Left ventricle myocardium superior (tissue), 1 donor: ENCODE measurements at places on chromosomes 2 and 18. TPM values are rescaled to one million over a fixed set of nuclear protein-coding genes. Genes with fewer than 3 reads are reported as not detected.
A peak's percentile ranks its signal among the peaks of the same experiment; 100 is the strongest.

RNF152 gene
- 10.8 TPM for total RNA-seq

AGAP1 gene
- total RNA-seq: 22.3 TPM

KIF1A gene
- total RNA-seq: 1.6 TPM

CRYGD gene
- not detected for total RNA-seq

SERPINB4 gene
- total RNA-seq: not detected

MARCO gene
- total RNA-seq: 7.2 TPM

IL18RAP gene
- total RNA-seq: 0.99 TPM

C2orf72 gene
- total RNA-seq: 0.07 TPM

TP53I3 gene
- total RNA-seq: 13.3 TPM

DNA sequence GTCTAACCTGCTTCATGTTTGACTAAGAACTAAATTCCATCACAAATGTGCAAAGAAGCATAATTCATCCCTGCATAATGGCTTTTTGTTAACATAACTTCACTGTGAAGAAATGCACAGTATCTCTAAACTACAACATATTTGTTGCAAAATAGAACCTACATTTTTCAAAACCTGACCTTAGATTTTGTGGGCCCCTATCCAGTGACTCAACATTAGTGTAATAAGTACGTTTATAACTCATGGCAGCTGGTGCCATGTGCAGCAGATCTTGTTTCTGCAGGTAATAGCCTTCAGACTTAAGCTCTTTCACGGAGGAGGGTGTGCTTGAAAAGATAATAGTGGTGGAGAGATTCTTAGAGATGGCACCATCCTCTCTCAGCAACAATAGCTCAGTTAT is 28.6 kb upstream of the VWC2L start:
- no peak for DNase-seq

DNA sequence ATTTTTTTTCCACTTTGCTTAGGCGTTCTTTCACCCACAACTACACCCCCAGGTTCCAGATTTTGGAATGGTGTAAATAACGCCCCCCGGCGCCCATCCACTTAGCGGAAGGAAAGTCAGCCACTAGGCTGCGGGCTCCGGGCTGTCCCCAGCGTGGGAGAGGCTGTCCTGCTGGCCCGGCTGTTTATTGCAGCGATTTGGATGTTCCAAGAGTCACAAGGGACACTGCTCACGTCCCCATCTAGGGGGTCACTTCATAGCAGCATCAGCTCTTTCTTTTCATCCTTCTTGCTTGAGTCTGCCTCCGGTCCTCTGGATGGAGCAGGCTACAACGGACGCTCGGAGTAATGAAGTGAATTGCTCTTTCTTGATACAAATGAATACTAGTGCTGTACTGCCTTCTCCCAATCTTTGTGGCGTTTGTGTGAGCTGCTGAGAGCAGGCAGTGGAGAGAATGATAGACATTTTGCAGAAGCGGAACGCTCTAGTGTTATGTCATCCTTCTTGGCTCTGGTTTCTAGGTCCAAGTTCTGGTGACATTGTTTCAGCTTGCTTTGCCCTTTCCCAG is 50.7 kb upstream of the PAIP2B start:
- DNase-seq: peak; percentile 82

GRCh38 chr2:171999161-171999560 is 592 bp upstream of the METAP1D start:
- no peak for DNase-seq

DNA sequence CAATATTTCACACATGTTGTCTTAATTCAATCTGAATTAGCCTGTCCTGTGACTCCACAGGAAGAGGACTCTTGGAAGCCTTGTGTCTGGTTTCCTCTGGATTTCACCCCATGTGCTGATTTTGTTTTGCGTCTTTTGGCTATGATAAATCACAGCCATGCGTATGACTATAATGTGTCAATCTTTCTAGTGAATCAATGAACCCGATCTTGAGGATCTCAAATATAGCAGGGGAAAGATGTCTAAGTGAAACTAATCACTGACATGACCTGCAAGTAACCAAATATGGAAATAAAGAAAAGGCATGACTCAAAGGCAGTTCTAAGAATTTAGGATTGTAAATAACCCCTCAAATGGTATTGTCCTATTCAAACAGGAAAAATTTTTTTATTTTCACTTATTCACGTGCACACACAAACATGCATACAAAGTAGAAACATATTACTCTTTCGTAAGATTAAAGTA is 8.2 kb downstream of the WDFY1 start:
- no peak for DNase-seq

DNA sequence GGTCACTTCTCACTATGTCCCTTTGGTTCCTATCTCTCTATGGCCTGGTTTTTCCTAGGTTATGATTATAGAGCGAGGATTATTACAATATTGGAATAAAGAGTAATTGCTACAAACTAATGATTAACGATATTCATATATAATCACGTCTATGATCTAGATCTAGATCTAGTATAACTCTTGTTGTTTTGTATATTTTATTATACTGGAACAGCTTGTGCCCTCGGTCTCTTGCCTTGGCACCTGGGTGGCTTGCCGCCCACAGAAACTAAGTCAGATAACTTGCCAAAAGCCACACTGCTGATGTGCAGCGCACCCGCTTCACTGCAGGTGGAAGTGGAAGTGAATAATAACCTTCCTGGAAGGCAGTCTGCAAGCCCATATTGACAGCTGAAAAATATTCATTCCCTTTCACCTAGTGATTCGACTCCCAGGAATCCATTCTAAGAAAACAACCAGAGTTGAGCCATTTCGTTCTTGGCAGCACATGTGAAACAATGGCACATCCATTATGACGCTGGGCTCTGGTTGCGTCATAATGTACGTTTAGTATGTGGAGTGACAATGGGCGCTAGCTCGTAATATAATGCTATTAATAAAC is 725 bp upstream of the ANKRD53 start:
- DNase-seq: no peak

DNA sequence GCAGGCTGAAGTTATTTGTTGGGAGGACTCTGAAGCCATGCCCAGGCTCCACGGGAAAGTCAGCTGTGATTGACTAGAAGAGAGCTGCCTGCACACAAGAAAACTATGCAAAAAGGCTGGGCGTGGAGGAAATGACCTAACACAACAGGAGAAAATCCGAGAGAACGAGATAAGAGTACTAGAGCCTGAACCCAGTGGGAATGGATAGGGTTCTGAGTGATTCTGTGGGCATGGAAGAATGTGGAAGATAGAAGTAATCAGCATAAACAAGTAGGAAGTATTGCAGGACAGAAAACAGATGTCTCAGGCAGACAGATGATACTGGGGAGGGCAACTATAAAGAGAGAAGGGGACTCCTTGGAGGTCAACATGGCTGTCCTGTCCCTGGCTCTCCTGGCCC is 12.1 kb upstream of the COPS8 start:
- no peak for DNase-seq

- DNase-seq: no peak
Observed at GRCh38 chr2:128153786-128154185, 62.8 kb downstream of the UGGT1 start.

- DNase-seq: no peak
Observed at GRCh38 chr2:227661827-227662226, 4.8 kb upstream of the SCYGR5 start.

- DNase-seq: no peak
Observed at GRCh38 chr2:74862020-74862964, 28.4 kb downstream of the HK2 start.

DNA sequence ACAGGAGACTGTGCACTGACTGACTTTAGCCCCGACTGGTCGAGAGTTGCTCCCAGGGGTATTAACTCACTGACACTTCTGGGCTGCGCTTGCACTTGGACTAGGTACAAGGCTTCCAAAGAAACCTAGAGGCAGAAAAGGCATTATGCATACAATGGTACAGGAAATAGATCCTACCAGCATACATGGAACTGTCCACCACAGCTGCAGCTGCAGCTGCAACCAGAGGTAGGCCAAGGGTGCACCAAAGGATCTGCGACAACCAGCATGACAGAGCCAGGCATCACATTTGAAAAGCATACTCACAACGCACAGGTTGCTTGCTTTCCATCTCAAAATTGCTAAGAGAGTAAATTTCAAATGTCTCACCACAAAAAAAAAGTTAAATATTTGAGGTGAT is 22.6 kb upstream of the PGAP1 start:
- no peak for DNase-seq

GRCh38 chr2:233084488-233084887 is 24.3 kb downstream of the INPP5D start:
- DNase-seq: peak; percentile 50

DNA sequence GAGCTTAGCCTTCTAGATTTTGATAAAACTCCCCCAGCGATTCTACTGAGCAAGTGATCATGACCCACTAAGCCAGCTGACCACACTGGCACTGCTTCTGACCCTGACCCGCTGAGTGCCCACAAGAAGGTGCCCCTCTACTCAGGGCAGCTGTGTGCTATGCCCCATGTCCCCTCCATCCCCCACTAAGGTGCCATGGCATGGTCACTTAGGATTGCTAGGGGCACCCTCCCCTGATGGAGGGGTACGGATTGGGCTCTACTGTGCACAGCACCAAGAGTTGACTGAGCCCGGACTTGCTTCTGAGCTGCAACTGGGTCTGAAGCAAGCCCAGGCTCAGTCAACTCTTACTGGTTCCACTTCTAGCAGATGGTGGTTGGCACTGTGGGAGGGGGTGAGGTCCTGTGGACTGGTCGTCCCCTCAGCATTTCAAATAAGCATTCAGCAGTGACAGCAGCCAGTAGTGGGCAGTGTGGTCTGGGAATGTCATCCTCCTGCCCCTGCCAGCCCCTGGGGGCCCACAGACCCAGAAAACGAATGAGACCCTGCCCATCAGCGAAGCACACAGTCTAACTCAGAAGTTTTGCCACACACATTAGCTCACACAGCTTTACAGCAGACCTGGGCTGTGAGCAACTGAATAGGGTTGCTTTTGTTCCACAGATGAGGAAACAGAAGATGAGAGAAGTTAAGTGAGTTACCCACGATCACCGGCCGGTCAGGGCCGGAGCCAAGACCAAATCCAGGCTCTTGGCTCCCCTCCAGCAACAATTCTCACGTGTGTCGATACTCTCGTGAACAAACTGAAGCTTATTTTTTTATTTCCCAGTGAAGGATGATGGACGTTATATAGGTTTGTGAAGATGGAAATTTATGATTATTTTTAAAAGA is 52.1 kb upstream of the FOSL2 start:
- DNase-seq: no peak

GRCh38 chr2:160928854-160929301 is 231.3 kb upstream of the TANK start:
- DNase-seq: no peak

DNA sequence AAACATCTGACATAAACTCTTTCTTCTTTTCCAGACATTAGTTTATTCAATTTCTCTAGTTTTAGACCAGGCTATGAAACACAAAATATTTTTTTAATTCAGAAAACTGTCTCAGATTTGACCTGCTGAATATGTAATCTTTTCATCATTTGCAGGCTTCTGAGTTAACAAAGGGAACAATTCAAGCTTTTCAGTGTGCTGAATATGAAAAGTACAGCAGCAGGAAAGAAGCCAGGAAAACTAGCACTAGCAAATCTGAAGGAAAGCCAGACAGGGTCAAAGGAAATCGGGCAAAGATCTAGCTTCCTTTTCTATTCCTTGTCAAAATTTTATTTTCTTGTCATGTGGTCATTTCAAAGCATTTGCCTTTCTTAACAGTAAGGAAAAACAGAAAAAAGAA is 35.3 kb downstream of the ACVR1C start:
- DNase-seq: no peak

DNA sequence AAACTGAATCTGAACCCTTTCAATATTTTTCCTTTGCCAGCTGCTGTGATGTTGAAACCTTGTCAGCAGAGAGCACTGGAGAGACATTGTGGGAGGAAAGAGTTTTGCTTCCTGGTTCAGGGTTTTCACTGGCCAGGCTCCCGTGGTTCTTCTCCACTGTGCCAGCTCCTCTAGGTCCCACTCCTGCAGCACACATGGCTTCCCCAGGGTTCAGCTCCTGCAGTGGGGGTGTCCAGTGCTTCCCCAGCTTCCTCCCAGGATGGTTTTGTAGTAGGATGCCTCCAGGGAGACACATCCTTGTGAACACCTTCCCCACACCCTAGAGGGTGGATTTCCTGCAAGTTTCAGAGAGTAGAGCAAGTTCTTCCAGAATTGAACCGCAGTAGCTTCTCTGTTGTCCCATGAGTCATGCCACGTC is 24.0 kb upstream of the SULT1C3 start:
- DNase-seq: no peak
